ENCODE measurements at places on chromosomes 11 and 22. TPM values are rescaled to one million over a fixed set of nuclear protein-coding genes. Genes with fewer than 3 reads are reported as not detected.

- DNase-seq, result no peak
Observed at GRCh38 chr11:102950622-102951081, 4.9 kb downstream of the MMP13 start.

- DNase-seq, result no peak
Observed at GRCh38 chr22:22076932-22077703, 94.5 kb upstream of the TOP3B start.

DNA sequence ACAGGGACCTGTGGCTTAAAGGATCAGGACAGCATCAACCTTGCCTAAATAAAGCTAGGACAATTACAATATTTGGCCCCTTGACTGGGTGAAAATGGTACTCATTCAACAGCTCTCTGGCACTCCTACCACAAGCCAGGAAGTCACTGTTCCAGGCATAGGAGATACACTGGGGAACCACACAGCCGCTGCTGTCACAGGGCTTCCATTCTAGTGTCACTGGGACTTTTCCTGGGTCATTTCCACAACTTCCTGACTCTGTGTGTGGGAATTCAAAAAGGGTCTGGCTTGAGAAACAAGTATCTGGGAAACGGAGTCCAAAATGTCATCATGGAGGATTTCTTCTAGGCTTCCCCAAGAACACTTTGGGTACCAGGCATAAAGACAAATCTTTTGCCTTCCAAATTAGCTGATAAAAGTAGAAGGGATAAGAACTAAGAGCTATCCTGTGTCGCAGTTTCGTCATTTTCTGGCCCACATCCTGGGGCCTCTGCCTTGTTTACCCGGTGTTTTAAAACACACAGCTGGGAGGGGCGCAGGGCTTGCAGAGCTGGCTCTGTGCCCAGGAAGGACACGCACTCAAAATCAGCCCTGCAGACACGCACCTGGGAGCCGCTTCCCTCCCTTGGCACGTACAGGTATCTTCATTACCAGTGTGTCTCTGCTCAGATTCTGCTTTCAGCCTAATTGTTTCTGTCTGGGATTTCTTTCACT, 38.0 kb downstream of the TMEM45B start:
- peak; percentile 33 for DNase-seq

- DNase-seq, result no peak
Observed at GRCh38 chr11:74070723-74071492, 62.0 kb upstream of the UCP3 start.

DNA sequence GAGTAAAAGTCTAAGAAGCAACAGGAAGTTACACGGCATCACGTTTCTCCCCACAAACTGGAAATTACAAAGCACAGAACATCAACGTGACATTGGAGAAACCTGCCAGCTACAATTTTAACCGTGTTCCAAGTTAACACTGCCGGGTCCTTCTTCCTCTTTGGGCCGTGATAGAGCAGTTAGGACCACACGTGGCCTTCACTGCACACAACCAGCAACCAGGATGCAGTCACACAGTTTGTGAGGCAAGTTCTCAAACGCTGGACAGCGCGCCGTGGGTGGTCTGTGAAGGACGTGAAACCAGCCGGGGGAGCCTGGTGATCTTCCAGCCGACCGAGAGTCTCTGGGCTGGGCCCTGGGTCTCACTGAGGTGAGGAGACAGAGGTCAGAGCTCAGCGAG, 14.6 kb downstream of the C11orf21 start:
- DNase-seq, result no peak

Gene HTR3A
- not detected for total RNA-seq

Data from activated naive CD8-positive, alpha-beta T cell treated with anti-CD3 and anti-CD28 coated beads for 36 hours (primary cell).